Adipocyte (in vitro differentiated cells): ENCODE measurements at places on chromosomes 2 and 18.

DNA sequence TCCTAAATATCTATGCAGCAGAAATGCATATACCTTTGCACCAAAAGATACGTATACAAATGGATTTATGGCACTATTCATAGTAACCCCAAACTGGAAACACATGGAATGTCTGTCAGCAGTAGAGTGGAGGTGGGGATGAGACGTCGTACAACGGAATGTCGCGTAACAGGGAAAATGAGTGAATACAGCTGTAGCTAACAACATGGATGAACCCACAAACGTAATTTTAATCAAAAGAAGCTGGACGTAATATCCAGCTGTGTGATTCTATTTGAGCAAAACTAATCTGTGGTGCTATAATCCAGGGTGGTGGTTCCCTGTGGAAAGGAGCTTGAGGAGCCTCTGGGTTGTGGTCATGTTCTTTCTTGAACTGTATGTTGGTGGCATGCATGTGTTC, 89.9 kb downstream of the MTA3 start:
- DNase-seq, result no peak

DNA sequence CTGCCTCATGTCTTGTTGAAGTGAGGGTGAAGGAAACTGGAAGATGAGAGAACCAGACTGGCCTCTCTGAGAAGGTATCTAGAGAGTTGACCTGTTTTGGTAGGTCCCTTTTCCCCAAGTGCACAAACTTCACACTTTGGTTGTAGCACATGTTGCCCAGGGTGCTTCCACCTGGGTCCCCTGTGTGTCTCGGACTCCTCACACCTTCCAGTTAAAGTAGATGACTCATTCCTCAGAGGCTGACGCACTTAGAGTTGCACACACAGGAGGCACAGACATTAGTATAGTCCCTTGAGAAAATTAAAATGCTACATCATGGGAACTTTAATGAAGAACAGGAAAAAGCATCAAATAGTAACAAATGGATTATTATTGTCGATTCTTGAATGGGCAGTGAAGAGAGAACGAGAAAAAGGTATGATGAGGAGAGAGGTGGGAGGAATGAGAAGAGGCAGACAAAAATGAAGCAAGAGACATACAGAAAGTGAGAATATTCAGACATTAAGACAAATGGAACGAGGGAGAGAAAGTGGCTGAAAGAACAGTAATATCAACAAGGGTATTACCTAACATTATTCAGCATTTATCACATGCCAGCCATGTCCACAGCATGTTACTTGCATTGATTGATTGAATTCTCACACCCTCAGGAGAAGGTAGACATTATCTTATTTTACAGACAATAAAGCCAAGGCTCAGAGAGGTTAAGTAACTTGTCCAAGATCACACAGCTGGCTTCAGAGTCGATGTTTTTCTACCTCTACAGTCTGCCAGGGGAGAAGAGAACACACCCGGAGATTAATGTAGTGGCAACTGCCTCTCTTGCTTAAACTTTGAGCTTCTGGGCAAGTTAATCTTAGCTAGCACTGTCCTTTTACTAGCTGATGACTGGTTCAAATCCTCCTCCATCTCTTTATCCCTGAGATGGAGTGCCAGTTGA, 68.6 kb downstream of the FHOD3 start:
- DNase-seq, result no peak

GRCh38 chr2:69770193-69770702, 28.3 kb downstream of the ANXA4 start:
- peak; percentile 92 for DNase-seq

GRCh38 chr2:156332284-156332533, 312 bp downstream of the NR4A2 start:
- no peak for DNase-seq

GRCh38 chr18:45910405-45911023, 56.6 kb downstream of the EPG5 start:
- DNase-seq, result peak; percentile 63

DNA sequence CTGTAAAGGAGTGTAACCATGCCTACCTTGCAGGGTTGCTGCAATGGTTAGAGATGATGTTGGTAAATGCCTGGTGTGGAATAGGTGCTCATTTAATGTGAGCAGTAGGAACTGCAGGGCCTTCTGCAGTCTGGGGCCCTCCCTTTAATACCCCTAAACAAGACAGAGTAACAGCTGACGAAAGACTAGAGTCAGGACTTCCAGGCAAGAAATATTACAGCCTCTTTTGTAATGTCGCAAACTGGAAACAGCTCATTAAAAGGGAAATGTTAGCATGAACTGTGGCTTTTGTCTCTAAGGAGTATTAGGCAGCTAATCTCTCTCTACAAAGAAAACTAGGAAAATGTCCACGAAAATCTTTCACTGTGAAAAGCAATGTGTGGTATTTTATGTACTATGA, 26.0 kb downstream of the MARCO start:
- no peak for DNase-seq

DNA sequence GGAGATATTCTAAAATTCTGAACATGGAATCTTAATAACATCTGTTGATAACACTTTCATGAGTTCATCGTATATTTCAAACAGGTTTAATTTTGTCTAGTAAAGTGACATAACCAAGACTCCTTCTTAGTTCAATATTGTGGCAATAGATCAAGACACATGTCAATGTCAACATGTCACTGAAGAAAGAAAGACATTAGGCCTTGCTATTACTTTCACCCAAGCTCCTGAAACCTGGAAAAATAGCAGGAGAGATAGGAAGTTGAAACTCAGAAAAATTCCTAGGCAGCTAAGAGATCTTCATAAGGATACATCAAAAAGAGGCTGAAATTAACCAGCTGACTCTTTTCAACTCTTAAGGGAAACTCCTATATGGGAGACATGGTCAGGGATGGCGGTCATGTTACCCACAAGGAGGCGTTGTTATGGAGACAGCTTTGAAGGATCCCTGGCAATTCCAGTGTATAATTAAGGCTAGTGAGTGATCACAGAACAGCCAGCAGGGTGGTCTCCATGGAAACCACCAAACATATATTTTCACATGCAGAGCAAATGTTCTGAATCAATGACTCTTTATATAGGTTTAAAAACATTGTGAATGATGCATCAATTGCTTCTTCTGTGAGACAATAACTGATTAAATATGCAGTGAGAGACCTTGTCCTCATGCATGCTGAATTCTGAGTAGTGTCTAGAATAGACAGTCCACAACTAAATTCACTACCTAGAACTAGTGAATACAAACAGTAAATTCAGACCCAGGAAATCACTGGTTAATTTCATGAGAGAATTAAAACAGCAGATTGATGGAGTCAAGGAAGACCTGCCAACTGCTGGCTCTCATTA, 115.3 kb upstream of the RIOK3 start:
- DNase-seq, result no peak

DNA sequence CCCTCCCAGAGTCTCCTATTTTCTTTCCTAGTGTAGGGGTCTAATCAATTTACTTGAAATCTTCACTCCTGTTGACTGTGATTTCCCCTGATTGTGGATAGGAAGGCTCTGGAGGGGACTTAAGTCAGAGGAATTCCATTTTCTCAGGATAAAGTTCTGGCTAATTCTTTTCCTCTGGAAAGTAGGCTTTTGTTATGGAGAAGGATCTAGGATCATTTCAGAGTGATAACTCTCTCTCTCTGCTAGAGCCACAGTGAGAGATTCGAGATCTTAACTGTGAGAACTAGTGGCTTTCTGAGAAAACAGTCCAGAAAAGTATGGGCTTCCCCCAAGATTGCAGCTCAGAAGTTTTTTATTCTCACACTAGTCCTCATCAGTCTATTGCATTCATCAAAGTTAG, 163.9 kb upstream of the TFPI start:
- DNase-seq, result no peak

DNA sequence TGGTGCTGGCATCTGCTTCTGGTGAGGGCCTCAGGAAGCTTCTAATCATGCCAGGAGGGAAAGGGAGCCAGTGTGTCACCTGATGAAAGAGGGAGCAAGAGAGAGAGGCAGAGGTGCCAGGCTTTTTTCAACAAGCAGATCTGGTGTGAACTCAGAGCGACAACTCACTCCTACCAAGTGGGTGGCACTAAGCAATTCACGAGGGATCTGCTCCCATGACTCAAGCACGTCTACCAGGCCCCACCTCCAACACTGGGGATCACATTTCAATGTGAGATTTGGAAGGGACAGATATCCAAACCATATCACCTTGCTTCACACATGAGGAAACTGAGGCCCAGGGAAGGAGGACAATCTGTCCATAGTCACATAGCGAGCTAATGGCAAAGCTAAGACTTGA, 19.1 kb downstream of the FABP1 start:
- DNase-seq, result no peak

DNA sequence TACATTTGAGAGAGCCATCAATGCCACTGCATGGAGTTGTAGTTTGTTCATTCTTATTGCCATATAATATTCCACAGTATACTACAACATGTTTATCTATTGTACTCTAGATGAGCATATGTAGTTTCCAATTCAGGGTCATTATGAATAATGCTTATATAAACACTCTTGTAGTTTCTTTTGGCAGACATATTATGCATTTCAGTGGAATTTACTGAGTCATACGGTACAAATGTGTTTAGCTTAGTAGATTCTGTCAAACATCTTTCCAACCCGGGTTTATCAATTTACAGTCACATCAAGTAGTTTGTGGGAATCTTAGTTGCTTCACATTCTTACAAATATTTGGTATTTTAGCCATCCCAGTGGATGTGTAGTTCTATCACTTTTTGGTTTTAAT, 161.1 kb downstream of the KCNH7 start:
- DNase-seq, result peak; percentile 7

DNA sequence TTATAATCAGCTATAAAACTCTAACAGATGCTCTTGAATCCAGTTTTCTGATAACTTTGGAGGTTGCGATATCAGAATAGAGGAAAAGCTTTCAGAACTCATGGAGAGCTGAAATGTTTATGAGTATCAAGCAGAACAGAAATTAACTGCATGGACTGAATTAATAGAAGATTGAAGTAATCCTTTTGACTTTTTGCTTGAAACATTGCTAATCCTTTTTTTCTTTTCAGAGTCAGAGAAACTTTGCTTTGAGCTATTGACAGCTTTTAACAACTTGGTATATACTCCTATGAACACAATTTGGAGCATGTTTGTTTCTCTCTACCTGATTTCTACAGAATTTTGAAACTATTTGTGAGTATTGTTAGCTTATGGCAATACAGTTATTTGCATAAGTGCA, 1254.8 kb downstream of the LRP1B start:
- no peak for DNase-seq

DNA sequence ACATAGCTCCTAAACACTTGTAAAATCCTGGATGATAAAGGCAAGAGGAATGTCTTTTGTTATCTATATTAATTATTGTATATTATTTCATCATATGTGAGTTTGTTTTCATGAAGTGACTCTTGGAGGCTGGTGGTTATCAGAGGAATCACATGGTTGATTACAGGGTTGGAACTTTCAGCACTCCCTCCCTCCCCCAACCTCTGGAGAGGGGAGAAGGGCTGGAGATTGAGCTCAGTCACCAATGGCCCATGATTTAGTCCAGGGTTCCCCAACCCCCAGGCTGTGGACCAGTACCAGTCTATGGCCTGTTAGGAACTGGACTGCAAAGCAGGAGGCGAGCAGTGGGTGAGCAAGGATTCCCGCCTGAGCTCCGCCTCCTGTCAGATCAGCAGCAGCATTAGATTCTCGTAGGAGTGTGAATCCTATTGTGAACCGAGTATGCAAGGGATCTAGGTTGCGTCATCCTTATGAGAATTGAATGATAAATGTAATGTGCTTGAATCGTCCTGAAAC, 37.7 kb downstream of the FBXO48 start:
- no peak for DNase-seq

GRCh38 chr18:79612291-79613108, 67.1 kb upstream of the CTDP1 start:
- DNase-seq, result no peak

- peak; percentile 34 for DNase-seq
These were observed 179.8 kb upstream of the EPAS1 start for GRCh38 chr2:46117379-46117778.

DNA sequence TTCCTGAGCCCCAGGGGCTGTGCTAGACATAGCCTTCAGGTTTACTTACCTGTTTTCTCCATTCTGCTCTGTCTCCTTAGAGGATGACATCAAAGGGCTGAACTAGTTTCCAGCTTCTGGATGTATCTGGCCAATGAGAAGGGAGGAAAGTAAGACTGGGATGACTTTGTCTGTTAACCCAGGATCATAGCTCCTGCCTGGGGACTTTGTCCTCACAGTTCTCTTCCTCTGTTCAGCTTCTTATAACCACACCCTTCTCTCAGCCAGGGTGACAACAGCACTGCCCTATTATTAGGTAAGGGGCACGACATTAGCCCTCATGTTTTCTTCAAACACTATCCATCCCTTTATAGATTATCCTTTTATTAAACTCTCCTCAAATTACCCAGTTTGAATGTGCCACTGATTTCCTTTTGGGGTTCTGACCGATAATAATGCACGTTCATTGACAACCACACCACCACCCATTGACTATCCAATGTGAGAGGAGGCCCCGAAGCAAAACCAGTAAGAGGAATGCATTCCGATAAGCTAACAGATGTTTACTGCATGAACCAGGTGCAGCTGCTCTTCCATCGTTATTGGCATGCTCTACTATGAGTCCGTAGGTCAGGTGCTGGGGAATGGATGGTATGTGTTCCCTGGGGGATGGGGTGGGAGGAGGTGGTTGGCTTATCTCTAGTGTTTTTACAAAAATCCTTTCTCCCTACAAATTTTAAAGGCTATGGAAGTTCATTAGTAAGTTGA, 23.5 kb downstream of the TSN start:
- no peak for DNase-seq

- DNase-seq, result no peak
These were observed 10.8 kb upstream of the MAPRE2 start for GRCh38 chr18:35030277-35030989.

DNA sequence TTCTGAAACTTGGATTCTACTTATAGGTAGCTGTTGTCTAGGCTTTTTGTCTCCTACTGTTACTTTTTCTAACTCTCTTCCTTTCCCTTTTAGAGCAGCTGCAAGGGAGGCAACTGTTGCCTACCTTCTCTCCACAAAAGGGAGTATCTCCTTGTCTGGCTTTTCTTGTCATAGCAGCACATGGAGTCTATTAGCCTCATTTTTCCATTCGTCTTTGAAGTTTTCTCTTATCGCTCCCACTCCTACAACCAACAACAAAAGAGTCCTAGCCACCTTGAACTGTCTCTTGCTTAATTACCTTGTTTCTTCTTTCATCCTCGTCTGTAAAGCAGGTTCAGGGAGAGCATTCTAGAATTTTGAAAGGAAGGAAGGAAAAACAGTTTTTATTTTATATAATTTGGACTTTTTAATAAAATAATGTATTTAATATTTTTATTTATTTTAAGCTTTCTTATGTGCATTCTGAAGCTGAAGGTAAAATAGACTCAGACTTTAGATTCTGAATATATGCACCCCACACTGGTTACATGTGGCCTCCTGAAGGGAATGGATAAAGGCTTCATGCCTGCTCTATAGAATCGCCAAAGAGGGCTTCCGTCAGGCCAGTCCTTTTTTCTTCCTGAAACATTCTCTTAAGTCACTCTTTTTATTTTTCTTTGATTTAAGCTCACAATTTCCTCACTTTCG, 154.4 kb downstream of the CSRNP3 start:
- no peak for DNase-seq

DNA sequence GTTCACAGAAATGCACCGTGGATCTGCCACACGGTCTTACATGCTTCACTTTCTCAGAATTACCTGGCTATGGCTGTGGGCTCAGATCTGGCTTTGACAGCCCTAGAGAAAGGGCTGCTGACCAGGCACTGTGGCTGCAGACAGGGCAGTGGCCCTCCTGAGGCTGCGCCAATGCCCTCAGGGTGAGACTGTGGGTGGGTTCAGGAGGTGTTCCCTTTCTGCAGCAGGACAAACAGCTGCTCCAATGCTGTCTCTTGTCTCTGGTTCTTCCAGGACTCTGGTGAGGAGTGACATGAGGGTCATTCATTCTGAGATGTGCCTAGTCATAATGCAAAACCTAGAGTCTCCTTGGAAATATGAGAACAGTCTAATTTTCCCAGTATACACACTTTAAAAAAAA, 90.5 kb upstream of the SMIM21 start:
- no peak for DNase-seq
